ENCODE measurements at places on chromosomes 16 and 17.

DNA sequence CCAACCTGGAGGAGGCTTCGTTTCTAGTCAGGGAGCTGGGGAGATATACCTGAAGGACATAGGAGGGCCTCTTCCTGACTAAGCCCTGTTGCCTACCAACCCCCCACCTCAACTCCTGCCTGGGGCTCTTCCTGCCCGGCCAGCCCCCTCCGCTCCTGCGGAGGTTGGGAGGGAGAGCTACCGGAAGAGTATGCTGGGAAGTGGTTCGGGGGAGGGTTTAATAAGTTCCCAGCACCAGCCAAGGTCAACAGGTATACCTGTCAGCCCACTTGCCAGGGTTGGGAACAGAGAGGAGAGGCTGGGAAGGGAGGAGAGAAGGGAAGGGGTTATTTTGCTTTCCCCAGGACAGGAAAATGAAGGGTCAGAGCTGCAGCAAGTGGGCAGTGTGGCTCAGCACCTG is 4.7 kb downstream of the PPP1R1B start:
- DNase-seq: no peak

- DNase-seq: no peak
Observed at GRCh38 chr16:68728523-68728922, 8.6 kb upstream of the CDH1 start.

GRCh38 chr16:20621406-20621805 is 45.2 kb upstream of the ACSM2B start:
- DNase-seq: no peak

DNA sequence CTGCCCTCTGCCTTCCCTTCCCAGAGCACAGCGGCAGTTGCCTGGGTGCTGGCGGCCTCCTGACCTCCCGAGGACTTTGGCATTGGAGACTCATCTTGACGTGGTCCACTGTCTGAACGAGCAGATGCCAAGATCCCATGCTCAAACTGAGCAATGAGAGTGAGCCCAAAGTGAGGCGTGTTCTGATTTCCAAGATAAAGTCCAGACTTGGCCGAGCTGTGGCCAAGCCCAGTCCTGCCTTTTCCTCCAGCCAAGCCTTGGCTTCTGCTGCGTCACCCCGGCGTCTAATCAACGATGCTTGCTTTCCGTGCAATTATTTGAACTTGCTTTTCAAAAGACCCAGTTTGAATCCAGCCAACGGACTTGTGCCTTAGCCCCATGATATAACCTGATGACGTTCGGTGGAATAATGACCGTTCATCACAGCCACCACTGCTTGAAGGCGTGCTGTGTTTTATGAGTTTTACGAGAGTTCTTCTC is 179.2 kb downstream of the IRF8 start:
- DNase-seq: no peak

Data from sciatic nerve (tissue), 2 donors.